D721Med (cell line): ENCODE measurements at places on chromosomes 11 and 22.

DNA sequence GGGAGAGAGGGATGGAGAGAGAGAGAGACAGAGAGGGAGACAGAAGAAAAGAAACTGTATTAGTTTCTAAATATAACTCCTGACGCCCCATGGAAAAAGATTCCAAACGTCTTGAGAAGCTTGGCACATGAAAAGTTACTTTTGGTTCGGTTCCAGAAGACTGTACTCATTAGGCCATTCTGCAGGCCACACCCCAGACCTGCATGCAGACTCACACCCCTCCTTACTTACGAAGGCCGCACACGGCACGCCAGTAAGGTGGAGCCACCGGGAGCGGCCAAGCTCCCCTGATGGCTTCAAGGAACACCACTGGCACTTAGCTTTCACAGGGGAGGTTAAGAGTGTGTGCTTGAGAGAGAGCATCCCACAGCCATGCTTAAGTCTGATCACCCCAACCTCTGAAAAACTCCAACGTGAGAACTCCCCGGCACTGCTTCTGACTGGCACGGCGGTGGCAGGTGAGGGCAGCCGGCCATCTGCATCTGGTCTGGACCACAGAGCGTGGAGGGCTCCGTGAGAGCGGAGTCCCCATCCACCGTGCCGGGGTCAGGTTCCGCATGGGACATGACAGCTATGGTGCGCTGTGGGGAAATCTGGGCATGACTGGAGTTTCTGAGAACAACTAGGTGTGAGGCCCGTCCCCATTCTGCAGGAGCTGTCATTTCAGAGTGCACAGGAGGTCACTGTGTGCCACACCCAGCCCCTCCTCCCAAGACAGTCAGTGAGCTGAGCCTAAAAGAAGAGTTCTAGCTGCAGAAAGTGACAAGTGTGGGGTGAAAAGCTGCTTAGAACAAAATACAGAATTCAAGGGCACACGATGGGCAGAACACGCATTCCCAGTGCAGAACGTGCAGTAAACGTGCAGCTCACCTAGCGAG lies 62.4 kb downstream of the MYH9 start:
- no peak for DNase-seq

- DNase-seq, result no peak
These were observed 34.4 kb upstream of the CD5 start for GRCh38 chr11:61067782-61068446.

- DNase-seq, result no peak
These were observed 35.9 kb upstream of the SESN3 start for GRCh38 chr11:95266751-95267374.

DNA sequence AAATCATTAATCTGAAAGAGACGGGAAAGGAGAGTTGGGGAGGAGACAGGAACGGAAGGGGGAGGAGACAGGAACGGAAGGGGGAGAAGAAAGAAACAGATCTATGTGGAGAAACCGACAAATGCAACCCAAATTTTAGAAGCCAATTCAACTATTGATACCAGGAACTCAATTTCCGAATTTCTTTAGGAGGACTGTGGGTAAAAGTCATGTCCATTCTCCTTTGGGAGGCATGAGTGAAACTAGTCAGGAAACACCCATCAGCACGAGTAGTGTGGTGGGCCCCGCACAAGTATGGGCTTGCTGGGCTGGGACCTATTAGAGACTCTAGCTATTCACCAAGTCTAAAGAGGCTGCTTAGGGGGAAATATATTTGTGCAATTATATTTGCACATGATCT lies 18.1 kb downstream of the ANO3 start:
- no peak for DNase-seq

- DNase-seq, result no peak
These were observed 13.5 kb downstream of the TTLL8 start for GRCh38 chr22:50044485-50045118.

DNA sequence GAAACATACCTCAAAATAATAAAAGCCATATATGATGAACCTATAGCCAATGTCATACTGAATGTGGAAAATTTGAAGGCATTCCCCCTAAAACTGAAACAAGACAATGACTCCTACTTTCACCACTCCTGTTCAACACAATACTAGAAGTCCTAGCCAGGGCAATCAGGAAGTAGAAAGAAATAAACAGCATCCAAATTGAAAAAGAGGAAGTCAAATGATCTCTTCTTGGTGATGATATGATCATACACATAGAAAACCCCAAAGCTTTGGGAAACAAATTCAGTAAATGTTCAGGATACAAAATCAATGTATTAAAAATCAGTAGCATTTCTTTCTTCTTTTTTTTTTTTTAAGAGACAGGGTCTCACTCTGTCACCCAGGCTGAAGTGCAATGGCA lies 109.9 kb downstream of the DLG2 start:
- no peak for DNase-seq

DNA sequence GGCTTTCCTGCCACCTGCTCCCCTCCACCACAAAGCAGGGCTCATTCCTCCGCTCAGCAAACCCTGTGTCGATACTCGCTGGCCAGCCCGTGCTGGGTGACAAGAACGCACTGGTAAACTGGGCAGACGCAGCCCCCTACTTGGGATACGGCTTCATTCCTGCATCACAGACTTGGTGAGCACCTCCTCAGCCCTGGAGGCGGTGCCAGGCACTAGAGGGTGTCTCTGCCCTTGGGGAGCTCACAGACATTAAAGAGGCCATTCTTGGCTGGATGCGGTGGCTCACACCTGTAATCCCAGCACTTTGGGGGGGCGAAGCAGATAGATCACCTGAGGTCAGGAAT lies 6.0 kb downstream of the ZDHHC24 start:
- no peak for DNase-seq

DNA sequence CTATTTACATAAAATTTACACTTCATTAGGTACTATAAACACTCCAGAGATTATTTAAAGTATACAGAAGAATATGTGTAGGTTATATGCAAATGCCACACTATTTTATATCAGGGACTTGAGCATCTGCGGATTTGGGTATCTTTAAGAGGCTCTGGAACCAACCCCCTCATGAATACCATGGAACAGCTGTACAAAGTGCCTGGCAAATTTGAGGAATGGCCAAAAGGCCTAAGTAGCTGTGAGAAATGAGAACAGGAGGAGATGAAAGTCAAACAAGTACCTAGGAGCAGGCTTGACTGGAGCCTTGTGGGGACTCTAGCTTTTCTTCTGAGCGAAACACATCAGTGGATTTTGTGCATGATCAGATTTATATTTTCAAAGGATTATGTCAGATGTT lies 149.3 kb downstream of the RBFOX2 start:
- no peak for DNase-seq

DNA sequence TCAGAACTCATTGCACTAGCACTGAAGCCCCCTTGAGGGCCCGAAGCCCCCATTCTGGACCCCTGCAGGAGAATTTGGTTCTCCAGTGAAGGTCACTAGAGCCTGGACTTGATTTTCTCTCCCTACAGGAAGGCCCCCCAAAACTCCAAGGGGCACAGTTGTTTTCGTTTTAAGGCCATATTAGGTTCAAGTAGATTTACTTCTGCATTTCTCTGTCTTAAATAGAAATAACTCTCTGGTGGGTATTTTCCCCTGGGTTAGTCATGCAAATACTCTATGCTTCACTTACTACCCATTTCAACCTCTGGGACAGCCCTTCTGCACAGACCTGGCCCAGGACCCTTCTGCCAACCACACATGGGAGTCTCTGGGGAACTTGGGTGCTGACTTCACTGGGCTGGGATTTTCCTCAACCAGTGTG lies 41.6 kb downstream of the WEE1 start:
- no peak for DNase-seq

DNA sequence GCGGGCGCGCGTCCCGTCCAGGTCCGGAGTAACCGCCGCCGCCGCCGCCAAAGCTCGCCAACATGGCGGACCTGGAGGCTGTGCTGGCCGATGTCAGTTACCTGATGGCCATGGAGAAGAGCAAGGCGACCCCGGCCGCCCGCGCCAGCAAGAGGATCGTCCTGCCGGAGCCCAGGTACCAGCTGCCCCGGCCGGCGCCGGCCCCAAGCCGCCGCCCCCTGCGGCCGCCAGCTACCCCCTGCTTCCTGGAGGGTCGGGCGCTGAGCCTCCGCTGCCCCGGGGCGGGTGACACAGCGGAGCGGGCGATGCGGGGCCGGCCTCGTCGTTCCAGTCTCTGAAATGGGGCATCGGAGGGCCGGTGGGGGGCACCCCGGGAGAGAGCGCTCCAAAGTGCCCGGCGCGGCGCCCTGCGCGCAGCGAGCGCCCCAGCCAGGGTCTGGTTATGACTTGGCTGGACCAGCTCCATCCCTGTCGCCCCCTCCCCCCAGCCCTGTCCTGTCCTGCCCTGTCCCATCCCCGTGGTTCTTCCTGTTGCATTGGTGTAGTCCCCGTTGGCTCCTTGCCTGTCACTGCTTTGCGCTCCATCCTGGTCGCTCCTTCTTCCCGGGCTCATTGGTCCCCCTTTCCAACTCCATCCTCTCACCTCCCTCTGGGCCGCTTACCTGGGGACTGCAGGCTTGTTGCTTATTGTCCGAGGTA lies 653 bp downstream of the GRK3 start:
- no peak for DNase-seq

- no peak for DNase-seq
These were observed 18.9 kb downstream of the CASP5 start for GRCh38 chr11:105004021-105004420.

- no peak for DNase-seq
These were observed 620 bp upstream of the ATG2A start for GRCh38 chr11:64917663-64917995.

DNA sequence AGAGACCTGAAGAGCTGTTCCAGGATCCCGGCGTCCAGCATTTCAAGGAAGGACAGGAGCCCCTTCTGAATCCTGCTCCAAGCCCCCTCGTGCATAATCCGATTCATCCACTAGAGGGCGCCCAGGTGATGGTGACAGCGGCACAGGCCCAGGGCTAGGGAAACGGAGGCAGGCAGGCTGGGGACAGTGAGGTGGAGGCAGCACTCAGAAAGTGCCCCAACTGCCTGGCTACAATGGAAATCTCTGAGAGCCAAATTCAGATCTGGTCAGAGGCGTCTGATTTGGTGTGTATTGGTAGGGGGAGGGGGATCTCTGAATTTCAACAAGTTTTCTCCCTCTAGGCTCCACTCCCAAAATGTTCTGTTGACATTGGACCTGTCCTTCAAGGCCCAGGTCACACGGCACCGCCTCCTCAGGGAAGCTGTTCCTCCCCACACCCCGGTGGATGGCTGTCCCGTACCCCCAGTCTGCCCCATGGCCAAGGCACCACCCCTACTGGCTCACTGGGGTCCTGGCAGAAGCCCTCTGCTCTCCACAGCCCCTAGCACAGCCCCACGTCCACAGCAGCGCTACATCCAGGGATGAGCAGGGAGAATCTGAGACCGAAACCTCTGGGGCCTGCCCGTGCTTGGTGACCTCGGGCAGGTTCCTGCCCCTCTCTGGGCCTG lies 142.9 kb downstream of the CRYBB2 start:
- peak; percentile 85 for DNase-seq

DNA sequence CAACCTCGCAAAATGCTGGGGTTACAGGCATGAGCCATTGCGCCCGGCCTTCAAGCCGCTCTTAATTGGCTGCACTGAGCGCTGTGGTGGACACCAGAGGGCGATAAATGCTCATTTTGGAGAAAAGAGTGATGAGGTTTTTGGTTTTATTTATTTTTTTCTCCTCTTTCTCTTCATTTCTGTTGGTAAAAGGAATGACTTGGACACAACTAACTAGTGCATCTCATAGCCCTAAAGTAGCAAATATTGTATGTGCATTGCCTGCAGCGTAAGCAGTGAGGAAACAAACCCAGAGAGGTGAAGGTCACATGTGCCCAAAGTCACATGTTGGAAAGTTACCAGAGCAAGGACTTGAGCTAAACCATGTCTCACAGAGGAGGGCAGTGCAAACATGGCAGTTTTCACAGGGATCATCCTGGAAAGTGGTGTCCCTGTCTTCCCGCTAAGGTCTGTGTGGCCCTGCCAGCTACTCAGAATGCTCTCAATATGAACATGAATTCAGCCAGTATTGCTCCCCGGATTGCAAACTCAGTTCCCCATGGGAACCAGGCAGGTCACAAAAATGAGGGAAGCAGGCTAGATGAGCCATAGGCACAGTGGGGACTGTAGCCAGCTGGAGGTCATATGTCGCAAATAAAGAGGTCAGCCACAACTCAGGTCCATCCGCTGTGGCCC lies 8.6 kb upstream of the CD82 start:
- DNase-seq, result no peak

- DNase-seq, result no peak
These were observed 628 bp downstream of the CHKB start for GRCh38 chr22:50581950-50582492.

GRCh38 chr22:17152340-17152739 lies 6.7 kb downstream of the HDHD5 start:
- DNase-seq, result no peak

DNA sequence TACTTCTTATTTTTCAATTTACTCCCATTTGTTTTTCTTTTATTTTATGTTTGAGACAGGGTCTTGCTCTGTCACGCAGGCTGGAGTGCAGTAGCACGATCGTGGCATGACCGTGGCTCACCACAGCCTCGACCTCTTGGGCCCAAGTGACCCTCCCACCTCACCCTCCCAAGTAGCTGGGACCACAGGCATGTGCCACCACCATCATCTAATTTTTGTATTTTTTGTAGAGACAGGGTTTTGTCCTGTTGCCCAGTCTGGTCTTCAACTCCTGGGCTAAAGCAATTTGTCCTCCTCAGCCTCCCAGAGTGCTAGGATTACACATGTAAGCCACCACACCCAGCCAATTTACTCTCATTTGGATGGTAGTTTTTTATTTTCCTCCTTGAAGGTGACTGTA lies 679.3 kb upstream of the CCDC179 start:
- no peak for DNase-seq

GRCh38 chr22:29265305-29265704 lies 2.5 kb downstream of the RHBDD3 start:
- DNase-seq, result no peak

DNA sequence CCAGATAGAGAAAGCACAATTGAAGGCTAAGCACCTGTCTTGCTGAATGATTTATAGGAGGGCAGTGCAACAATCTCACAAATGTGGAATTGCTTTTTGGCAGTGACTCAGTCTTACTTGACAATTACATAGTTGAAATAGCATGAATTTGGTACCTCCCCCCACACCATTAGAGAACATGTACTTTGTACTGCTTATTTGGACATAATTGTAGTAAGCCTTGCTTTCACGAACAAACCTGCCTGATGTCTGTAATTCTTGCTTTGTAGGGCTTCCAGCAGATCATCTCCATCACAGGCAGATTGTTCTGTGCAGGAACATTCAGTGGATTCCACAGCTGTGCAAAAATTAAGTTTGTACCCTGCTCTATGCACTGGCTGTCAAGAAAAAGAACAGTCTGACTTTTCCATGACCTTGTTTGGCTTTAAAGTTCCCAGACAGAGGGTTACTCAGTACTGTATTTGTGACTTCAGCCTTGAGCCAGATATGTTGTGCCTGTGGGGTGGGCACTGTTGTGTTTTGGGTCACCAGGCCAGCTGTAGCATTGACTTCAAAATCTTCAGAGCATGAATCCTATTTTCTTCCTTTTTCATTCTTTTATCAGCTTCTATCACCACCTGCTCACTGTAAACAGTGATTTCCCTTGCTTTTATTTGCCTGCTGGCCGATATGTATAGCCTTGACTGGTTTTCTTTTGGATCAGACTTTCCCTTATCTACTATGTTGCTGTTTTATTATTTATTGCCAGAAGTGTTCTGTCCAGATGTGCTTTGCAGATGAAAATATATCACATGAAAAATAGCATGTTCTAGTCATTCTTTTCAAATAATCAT lies 941.0 kb upstream of the CHORDC1 start:
- DNase-seq, result no peak
